ENCODE measurements at places on chromosomes 2 and 18. TPM values are rescaled to one million over a fixed set of nuclear protein-coding genes. Genes with fewer than 3 reads are reported as not detected.

Gene GCG
- not detected for total RNA-seq

Gene MOGAT1
- total RNA-seq: not detected

Gene SNX17
- 102 TPM for total RNA-seq

Gene SLC5A7
- not detected for total RNA-seq

Gene TEKT4
- total RNA-seq: not detected

DNA sequence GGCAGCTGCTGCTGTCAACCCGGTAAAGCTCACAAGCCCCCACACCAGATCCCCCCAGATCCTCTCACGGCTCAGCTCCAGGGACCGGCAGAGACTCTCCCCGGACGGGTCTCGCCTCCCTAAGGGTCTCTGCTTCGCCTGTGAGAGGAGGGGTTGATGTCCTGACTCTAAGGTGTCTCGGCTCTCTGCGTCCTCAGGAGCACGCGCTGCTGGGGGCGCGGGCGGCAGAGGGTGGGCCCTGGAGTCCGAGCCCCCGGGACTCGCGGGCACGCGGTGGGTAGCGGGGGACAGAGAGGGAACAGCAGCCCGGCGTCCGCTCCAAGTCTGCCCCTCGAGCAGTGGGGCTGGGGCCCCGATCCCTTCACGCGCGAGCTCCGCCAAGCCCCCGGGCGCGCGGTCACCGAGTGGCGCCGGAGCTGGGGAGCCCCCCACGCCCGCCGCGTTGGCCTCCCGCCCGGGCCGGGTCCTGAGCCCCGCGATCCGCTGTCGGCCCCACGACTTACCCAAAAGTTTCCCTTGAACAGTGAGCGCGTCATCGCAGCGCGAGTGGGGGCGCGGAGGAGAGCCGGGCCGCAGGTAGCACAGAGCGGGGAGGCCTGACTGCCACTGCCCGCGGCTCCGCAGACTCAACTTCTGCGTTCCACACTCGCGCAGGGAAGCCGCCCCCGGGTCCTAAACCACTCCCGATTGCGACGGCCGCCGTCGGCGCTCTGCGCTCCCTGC is at the start of gene PSTPIP2:
PSTPIP2 (minus strand) TSS at position 608 of the 723 bp plus-strand sequence; CDS start at position 536, 72 bp downstream.
- peak; percentile 57 for DNase-seq

- no peak for DNase-seq
Observed at GRCh38 chr2:10256515-10257031, 46.1 kb upstream of the HPCAL1 start.

GRCh38 chr2:45889053-45889452 is 237.6 kb downstream of the PRKCE start:
- no peak for DNase-seq

GRCh38 chr18:45785134-45785533 is 40.3 kb upstream of the SIGLEC15 start:
- peak; percentile 46 for DNase-seq

- DNase-seq: no peak
Observed at GRCh38 chr2:196851088-196851487, 41.9 kb upstream of the C2orf66 start.

DNA sequence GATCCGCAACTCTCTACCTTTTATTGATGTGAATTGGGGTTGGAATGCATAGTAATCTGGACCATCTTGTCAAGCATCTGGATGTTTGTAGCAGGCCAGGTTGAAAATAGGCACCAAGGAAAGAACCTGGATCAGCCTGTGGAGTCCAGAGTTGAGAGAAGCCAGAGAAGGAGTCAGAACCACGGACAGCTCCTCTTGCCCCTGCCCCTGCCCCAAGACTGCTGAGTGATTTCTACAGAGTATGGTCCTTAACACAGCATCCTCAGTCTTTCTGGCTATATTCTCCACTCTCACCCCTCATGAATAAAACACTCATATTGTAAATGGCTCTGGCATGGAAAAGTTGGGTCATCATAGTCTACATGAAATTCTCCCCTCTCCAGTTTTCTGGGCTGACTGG is 154.6 kb downstream of the LOXHD1 start:
- peak; percentile 3 for DNase-seq

- DNase-seq: no peak
Observed at GRCh38 chr2:18650221-18650620, 60.9 kb upstream of the NT5C1B start.

DNA sequence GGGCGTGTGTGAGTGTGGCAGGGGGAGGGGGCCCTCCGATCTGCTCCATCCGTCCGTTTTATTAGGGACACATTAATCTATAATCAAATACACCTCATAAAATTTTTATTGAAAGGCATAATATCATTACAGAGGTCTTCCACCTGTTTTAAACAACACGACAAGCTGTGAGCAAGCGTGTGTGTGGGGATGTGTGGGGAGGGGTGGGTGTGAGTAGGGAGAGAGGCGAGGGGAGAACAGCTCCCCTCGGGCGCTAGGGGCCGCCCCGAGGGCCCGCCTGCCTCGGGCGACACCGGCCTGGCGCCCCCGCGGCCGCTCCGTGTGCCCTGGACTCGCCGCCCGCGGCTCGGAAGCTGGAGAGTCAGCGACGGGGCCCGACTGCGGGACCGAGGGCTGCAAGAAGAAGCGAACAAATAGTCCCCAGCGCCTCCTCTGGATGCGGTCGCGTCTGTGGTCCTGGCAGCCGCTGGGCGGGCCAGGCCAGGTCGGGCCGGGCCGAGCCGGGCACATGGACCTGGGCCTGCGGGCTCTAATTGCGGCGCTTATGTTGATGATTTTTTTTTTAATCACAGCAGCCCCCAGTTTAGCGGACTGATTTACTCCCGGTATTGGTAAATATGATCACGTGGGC is 352 bp upstream of the HOXD9 start:
- DNase-seq: no peak

- DNase-seq: peak; percentile 95
Observed at GRCh38 chr18:11500153-11501122, 109.0 kb upstream of the SLC35G4 start.
